Umbilical cord (tissue), 2 donors: ENCODE measurements at places on chromosomes 7 and 10. TPM values are rescaled to one million over a fixed set of nuclear protein-coding genes. Genes with fewer than 3 reads are reported as not detected.

GRCh38 chr10:82378146-82378545 is 503.2 kb downstream of the NRG3 start:
- peak; percentile 89 for DNase-seq

- DNase-seq: peak; percentile 30
Measured at GRCh38 chr7:28551331-28551730, 139.0 kb downstream of the CREB5 start.

The MEIG1 gene
- not detected for total RNA-seq

- no peak for DNase-seq
Measured at GRCh38 chr10:101965075-101965765, 90.8 kb downstream of the ARMH3 start.

The LRMDA gene
- 1.7 TPM for total RNA-seq
